Memory B cell (primary cell): ENCODE measurements at places on chromosomes 2 and 18.

GRCh38 chr2:97673182-97673914 lies 3.8 kb downstream of the C2orf92 start:
- no peak for DNase-seq
- H3K27ac ChIP-seq = no peak overlapping the region
- no peaks in the 10 kb centered on the region for H3K27me3 ChIP-seq
- no peaks in the 10 kb centered on the region for H3K36me3 ChIP-seq

- H3K36me3 ChIP-seq = no peaks in the 10 kb centered on the region
- no peak overlapping the region for H3K4me3 ChIP-seq
Observed at GRCh38 chr2:98311771-98312545, 34.3 kb upstream of the CNGA3 start.

DNA sequence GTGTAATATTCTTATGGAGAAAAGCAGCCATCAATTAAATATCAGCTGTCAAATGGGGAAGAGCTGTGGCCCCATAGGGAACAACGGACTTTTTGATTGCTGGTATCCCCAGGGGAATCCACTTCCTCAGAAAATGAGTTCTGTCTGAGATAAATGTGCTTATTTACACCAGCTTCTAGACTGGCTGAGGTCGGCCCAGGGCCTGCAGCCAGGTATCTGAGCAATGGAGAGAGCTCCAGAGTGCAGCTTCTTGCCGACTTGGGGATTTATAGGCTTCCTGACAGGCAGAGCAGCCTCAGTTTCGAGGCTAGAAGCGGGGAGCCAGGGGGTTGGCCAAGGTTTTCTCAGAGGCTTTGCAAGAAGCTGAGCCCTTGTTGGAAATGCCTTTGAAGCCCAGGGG lies 67.2 kb downstream of the MCFD2 start:
- H3K27me3 ChIP-seq = peaks cover 7% of the 10 kb centered on the region
- H3K27ac ChIP-seq = no peak overlapping the region
- DNase-seq = no peak
- H3K4me3 ChIP-seq = no peak overlapping the region
- no peaks in the 10 kb centered on the region for H3K36me3 ChIP-seq

DNA sequence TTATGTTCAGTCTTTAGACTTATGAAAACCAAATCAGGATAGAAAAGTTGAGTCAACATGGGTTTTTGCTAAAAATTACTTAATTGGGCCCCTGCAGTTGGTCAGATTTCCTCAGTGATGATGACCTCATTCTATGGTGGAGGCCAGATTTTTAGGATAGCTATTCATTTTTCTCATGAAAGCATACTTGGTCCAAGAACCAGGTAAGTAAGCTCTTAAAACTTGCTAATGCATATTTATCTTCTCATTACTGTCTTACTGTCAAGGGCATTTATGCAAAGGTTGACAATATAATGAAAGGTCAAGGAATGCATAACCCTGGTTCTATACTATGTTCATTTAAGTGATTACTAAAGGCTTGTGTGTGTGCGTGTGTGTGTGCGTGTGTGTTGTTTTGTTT lies 650.6 kb downstream of the SATB2 start:
- no peaks in the 10 kb centered on the region for H3K36me3 ChIP-seq
- H3K27me3 ChIP-seq = no peaks in the 10 kb centered on the region
- H3K4me3 ChIP-seq = no peak overlapping the region

GRCh38 chr2:25724756-25725155 lies 51.4 kb upstream of the DTNB start:
- H3K4me1 ChIP-seq = no peaks in the 10 kb centered on the region
- peaks cover 4% of the 10 kb centered on the region for H3K27me3 ChIP-seq
- H3K27ac ChIP-seq = no peak overlapping the region
- no peaks in the 10 kb centered on the region for H3K36me3 ChIP-seq
- no peak for DNase-seq
